Stimulated activated CD4-positive, alpha-beta T cell treated with anti-CD3 and anti-CD28 coated beads, Interleukin-15, amount 100 ng/mL, for 1 hour (primary cell): ENCODE measurements at places on chromosomes 1 and 21.

GRCh38 chr1:160956966-160957365 is 2.4 kb upstream of the ITLN2 start:
- DNase-seq = no peak

DNA sequence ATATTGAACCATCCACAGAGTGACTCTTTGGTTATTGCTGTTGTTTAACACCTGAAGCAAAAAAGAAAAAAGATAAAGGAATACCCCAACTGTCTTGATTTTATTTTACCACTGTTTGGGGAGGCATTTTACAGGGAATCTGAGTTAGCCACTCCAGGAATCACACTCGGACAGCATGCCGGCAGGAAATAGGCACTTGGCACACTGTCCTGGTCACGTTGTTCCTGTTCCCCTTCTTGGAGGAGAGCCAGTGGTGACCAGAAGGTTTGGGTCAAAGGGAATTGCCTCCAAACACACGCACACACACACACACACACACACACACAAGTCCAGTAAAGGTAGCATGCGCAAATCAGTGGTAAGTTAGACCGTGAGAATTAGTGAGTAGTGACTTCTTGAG is 13.8 kb downstream of the RGS4 start:
- no peak for DNase-seq

DNA sequence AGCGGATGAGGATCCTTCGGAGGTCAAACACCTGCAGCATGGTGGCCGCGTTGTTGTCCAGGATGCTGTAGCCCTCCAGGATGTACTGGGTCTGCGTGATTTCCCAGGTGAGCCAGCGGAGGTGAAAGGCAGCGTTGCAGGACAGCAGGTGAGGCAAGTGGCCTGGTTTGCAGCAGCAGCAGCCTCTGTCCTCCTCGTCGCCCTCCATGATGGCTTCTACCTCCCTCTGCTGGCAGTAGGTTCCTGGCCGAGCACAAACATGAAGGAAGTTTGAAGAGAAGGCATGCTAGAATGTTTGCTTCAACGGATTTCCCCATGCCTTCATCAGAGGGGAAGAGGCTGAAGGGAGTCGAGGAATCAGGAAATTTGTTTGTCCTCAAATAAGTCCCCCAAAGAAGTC is 74.7 kb downstream of the NTPCR start:
- DNase-seq = no peak

- DNase-seq = no peak
These were observed 906.0 kb downstream of the ADGRL2 start for GRCh38 chr1:82706741-82707140.

- no peak for DNase-seq
These were observed 52.3 kb downstream of the BACE2 start for GRCh38 chr21:41220208-41220733.

DNA sequence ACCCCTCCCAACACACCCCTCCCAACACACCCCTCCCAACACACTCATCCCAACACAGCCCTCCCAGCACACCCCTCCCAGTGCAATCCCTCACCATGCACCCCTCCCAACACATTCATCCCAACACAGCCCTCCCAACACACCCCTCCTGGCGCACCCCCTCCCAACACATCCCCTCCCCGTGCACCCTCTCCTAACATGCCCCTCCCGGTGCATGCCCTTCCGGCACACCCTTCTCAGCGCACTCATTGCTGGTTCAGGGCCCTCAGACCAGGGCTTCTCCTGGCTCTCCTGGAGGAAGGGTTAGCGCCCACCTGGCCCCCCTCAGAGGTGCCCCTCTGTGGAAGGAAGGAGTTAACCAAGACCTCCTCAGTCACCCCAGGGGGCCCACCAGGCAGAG is 74.5 kb upstream of the ARHGEF16 start:
- DNase-seq = no peak

- DNase-seq = no peak
These were observed 9.5 kb downstream of the CHIT1 start for GRCh38 chr1:203219934-203220333.

GRCh38 chr1:201933840-201934430 is 12.4 kb downstream of the LMOD1 start:
- no peak for DNase-seq

GRCh38 chr1:44894591-44894990 is 51.5 kb upstream of the PTCH2 start:
- DNase-seq = no peak

- DNase-seq = no peak
These were observed 13.9 kb upstream of the C1orf141 start for GRCh38 chr1:67148516-67149178.

DNA sequence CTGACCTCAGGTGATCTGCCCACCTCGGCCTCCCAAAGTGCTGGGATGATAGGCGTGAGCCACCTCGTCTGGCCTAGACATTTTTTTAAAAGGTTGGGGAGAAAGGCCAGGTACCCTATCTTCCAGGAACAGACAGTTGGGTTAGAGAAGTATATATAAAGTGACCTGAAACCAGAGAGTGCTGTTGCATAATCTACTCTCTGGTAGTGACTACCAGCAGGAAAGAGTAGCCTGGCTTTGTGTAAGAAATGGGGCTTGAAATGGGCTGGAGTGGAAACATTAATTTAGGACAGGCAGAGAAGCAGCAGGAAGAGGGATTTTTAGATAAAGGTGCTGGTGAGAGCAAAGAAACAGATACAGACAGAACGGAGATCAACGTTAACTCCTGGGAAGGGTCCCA is 125.8 kb upstream of the HOOK1 start:
- no peak for DNase-seq

GRCh38 chr1:109901141-109901523 is 9.5 kb upstream of the CSF1 start:
- DNase-seq = no peak

- DNase-seq = no peak
These were observed 77.1 kb upstream of the NBL1 start for GRCh38 chr1:19567041-19567440.

- DNase-seq = no peak
These were observed 48.6 kb upstream of the CACHD1 start for GRCh38 chr1:64421377-64421776.

GRCh38 chr1:48859456-48859855 is 82.8 kb upstream of the BEND5 start:
- DNase-seq = no peak

DNA sequence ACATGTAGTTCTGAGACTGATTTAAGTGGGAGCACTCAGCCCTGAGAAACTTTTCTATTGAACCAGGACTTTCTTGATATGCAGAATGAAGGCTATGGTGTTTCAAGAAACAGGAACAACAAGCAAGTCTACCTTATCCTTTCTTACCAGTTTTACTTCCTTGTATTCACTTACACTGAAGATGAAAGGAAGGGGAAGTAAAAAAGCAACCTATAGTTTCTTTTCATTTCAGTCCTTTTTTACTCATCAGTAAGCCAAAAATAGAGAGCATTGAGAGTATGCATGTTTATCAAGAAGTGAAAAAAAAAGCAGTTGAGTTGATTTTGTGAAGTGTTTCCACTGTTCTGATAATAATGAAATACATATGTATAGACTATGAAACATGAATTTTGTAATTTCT is 1010.3 kb downstream of the AMY1C start:
- DNase-seq = no peak

GRCh38 chr21:46325073-46325912 is 1.3 kb downstream of the PCNT start:
- DNase-seq = no peak

DNA sequence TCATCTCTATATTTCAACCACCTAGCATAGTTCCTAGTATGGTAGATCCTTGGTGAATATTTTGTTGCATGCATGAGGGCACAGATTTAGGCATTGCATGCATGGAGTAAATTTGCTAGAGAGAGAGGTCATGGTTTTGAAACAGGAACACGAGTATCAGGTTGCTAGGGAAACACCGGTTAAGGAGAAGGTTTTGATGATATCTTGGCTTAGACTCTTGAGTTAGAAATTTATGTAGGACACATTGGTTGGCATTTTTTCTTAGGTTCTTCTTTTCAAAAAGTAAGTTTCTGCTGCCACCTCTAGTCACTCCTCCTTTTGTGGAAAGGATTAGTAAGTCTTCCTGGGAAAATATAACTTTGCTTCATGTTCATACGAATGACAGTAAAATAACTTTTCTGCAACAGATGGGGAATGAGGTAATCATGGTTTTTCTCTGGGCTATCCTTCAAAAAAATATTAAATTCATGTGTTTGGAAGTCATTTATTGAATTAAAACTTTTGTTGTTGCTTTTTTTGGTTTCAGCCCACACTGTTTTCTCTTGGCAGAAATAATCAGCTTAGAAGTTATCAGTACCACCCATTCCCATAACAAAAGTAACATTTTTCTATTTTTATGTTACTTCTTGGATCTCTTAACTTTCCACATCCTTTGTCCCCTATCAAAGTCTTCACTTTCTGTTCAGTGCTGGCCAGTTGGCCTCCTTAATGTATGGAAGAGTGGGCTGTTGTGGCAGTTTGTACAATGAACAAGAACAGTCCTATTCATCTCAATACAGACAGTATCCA is 97.3 kb downstream of the PLA2G4A start:
- DNase-seq = no peak

DNA sequence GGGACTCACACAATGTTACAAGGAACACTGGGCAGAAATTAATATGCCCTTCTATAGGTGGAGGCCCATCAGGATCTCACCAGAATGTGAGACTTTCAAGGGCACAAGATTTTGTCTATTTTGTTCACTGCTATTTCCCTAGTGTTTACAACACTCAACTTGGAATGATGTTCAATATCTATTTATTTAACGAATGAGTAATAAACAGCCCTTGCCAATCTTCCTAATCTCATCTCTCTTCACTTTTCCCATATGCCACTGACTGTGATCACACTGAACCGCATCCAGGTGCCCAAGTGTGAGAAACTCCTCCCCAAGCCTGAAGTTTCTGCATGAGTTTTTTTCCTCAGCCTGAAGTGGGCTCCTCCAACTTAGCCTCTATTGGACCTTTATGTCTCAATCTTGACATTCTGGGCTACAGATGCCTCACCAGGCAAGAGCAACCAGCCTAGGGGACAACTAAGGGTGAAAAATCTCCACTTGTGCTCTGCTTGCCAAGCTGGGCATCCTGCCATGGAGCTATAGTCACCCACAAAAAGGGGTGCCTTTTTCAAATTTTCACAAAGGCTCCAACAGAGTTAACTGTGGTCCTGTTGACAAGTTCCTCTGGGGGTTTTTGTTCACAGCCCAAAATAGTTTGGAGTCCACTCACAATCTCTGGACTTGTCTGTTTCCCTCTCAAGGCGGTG is 105.6 kb downstream of the PLPP3 start:
- no peak for DNase-seq

DNA sequence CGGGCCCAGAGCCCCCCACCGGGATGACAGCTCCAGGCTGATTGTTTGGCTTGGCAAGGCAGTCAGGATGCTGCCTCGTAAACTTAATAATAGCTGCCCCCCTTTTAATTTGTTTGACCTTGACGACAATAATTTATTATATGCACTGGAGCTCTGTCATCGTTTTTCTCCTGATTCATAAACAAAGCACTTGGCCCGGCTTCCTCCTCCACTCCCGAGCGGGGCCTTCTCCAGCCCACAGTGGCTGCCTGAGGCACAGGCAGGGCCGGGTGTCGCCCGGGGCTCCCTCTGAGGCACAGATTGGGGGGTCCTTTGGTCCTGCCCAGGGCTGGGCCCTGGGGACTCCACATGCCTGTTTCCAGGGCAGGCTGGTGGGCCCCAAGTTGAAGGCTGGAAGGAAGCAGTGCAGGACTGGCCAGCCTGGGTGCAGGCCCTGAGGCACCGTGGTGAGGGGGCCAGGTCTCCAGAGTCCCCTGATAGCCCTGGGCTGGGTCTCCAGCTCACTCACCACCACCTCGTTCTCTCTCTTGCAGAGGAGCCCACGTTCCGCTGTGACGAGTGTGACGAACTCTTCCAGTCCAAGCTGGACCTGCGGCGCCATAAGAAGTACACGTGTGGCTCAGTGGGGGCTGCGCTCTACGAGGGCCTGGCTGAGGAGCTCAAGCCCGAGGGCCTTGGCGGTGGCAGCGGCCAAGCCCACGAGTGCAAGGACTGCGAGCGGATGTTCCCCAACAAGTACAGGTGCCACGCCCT is 52.0 kb upstream of the ARHGEF16 start:
- no peak for DNase-seq

- no peak for DNase-seq
These were observed 47.4 kb downstream of the PRKCZ start for GRCh38 chr1:2097386-2098300.

DNA sequence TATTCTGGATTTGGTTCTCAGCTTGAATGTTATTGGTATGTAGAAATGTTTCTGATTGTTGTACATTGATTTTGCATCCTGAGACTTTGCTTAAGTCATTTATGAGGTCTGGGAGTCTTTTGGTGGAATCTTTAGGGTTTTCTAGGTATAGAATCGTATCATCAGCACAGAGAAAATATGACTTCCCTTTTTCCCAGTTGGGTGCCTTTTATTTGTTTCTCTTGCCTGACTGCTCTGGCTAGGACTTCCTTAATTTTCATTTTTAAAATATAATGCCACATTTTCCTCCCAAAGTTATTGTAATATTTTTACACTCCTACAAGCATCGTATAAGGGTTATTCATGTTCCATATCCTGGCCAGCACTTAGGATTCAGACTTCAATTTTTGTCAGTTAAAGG is 111.1 kb downstream of the FNBP1L start:
- DNase-seq = no peak

- no peak for DNase-seq
These were observed 423.8 kb upstream of the CXADR start for GRCh38 chr21:17089091-17089491.

GRCh38 chr1:41038110-41038509 is 16.6 kb upstream of the SLFNL1 start:
- no peak for DNase-seq

GRCh38 chr1:183195142-183195574 is 9.1 kb downstream of the LAMC2 start:
- no peak for DNase-seq

- DNase-seq = peak; percentile 53
These were observed 570 bp upstream of the NEK7 start for GRCh38 chr1:198156111-198156744.

DNA sequence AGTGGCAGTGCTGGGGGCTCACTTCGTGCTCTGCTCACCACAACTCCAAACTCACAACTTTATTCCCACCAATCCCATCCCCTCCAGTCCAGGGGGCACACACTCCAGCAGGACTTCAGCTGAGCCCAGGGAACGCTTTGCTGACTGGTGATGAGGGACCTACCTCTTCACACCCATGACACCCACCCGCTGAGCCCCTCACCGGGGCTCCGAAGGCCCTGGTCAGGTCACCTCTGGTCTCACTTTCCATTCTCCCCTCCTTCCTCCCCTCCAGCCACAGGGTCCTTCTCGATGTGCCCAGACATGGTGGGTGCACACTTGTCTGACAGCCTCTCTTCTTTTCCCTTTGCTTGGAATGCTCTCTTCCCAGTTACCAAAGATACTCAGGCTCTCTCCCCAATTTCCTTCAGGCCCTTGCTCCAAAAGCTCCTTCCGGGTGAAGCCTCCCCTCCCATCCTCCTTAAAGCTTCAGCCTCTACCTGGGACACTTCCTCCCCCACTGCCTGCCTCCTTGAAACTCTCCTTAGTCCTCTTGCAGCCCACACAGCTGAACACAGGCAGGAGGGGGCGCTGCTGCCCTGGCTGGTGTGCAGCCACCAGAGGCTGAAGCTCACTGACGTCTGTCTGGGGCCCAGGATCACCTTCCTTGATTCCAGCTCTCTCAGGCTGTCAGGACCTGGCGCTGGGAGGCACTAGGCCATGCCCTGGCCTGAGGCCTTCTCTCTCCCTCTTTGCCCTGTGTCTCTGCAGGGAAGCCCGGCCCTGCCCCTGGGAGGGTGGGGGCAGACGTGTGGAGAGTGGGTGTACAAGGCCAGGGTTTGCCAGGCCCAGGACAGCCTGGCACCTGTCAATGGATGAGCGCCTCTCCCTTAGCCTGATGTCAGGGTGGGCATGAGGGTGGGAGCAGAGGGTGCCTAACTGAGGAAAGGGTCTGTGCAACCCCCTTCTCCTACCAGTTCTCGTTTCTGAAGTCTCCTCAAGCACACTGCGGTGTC is 1.6 kb downstream of the KCNE1 start:
- peak; percentile 42 for DNase-seq

- no peak for DNase-seq
These were observed 23.2 kb downstream of the PMVK start for GRCh38 chr1:154913273-154913672.
